CD8-positive, alpha-beta memory T cell (primary cell): ENCODE measurements at places on chromosomes 4 and X. TPM values are rescaled to one million over a fixed set of nuclear protein-coding genes. Genes with fewer than 3 reads are reported as not detected.

Gene TCEAL3
- 4.3 TPM for total RNA-seq

Gene DUSP9
- 0.15 TPM for total RNA-seq

Gene UBE2A
- total RNA-seq = 70.8 TPM

- peak; percentile 30 for DNase-seq
- no peaks in the 10 kb centered on the region for H3K4me1 ChIP-seq
- no peak overlapping the region for H3K27ac ChIP-seq
These were observed 19.1 kb downstream of the ATP5ME start for GRCh38 chr4:654871-655463.

DNA sequence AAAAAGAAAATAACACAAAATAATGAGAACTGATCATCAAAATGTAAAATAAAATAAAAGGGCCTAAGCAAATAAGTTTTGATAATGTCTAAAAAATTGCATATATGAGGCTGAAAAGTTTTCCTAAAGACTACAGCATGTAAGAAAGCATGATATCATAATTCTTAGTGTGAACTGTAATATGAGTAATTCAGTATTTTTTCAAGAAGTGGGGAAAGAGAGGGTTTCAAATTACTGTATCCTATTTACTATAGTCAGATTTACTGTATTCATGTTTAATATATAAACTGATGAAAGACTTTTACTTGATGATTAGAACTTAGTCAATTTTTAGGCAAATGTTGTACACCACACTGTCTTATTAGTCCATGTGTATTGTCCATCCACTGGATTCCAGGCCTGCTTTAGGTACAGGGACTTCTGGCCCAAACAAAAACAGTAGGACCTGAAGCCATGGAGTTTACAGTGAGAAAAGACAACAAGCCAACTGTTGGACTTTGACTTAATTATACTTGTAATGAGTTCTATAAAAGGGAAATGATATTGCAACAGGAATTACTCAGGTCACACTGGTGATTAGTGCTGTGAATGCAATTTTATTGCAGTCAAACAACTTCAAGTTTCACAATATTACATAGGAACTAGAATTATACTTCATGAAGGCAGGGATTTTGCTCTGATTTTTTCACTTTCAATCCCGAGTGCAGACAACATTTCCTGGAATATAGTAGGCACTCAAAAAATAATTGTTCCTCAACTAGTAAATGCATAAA lies 517.7 kb upstream of the GALNT7 start:
- H3K27me3 ChIP-seq = no peaks in the 10 kb centered on the region
- H3K36me3 ChIP-seq = no peaks in the 10 kb centered on the region
- H3K27ac ChIP-seq = no peak overlapping the region
- DNase-seq = no peak

- H3K27me3 ChIP-seq = no peaks in the 10 kb centered on the region
- H3K4me3 ChIP-seq = no peak overlapping the region
- no peaks in the 10 kb centered on the region for H3K36me3 ChIP-seq
- no peak overlapping the region for H3K27ac ChIP-seq
- no peak for DNase-seq
These were observed 22.0 kb downstream of the MTMR1 start for GRCh38 chrX:150715184-150715583.
